ENCODE measurements at places on chromosomes 12 and 14.

- H3K4me1 ChIP-seq: no peaks in the 10 kb centered on the region
- H3K36me3 ChIP-seq: no peaks in the 10 kb centered on the region
- no peak for DNase-seq
These were observed 21.1 kb downstream of the AVPR1A start for GRCh38 chr12:63129927-63130326.

DNA sequence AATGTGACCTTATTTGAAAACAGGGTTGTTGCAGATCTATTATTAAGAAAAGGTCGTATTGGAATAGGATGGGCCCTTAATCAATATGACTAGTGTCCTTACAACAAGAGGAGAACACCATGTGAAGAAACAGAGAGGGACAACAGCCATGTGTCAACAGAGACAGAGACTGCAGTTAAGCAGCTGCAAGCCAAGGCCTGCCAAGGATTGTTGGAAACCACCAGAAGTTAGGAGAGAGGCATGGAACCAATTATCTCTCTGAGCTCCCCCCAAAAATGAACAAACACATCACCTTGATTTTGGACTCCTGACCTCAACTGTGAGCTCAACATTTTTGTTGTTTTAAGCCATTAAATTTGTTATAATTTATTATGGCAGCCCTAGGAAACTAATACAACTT lies 214.6 kb upstream of the PRKD1 start:
- no peak overlapping the region for H3K27ac ChIP-seq
- H3K36me3 ChIP-seq: no peaks in the 10 kb centered on the region
- H3K4me1 ChIP-seq: no peaks in the 10 kb centered on the region
- no peak overlapping the region for H3K4me3 ChIP-seq
- DNase-seq: no peak
- H3K27me3 ChIP-seq: no peaks in the 10 kb centered on the region

GRCh38 chr14:71142375-71143038 lies 235.2 kb downstream of the PCNX1 start:
- H3K36me3 ChIP-seq: no peaks in the 10 kb centered on the region
- no peaks in the 10 kb centered on the region for H3K27me3 ChIP-seq
- peak overlapping the region; percentile 94 for H3K27ac ChIP-seq
- peak overlapping the region; percentile 76 for H3K4me3 ChIP-seq

- no peak for DNase-seq
- peaks cover 2% of the 10 kb centered on the region for H3K27me3 ChIP-seq
- no peak overlapping the region for H3K4me3 ChIP-seq
- peaks cover 20% of the 10 kb centered on the region for H3K36me3 ChIP-seq
These were observed 6.0 kb downstream of the TMEM229B start for GRCh38 chr14:67482231-67483164.

DNA sequence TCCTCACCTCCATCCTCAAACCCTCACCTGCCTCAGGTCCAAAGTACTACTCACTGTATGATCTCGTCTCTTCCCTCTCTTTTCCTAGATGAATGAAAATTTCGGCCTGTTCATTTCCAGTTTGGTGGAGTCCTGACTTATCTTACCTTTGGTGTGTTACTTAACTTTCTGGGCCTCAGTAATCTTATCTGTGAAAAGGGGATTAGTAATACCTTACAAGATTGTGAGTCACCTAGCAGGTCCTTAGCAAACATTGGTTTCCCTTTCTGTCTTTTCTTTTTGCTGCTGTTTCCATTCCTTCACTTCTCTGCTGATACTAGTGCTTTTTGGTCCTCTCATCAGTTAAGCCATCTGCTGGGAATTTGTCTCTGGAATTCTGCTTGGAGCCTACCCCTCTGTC lies 52.8 kb downstream of the AKAP6 start:
- H3K27me3 ChIP-seq: no peaks in the 10 kb centered on the region
- DNase-seq: no peak
- H3K36me3 ChIP-seq: no peaks in the 10 kb centered on the region
- no peak overlapping the region for H3K4me3 ChIP-seq
- peaks cover 5% of the 10 kb centered on the region for H3K4me1 ChIP-seq

- H3K4me1 ChIP-seq: no peaks in the 10 kb centered on the region
- H3K27ac ChIP-seq: no peak overlapping the region
- no peaks in the 10 kb centered on the region for H3K27me3 ChIP-seq
- no peak overlapping the region for H3K4me3 ChIP-seq
- DNase-seq: no peak
These were observed 954.4 kb downstream of the TRHDE start for GRCh38 chr12:73226593-73226992.

- no peaks in the 10 kb centered on the region for H3K36me3 ChIP-seq
- H3K4me3 ChIP-seq: no peak overlapping the region
- no peak for DNase-seq
- peaks cover 6% of the 10 kb centered on the region for H3K4me1 ChIP-seq
These were observed 343.7 kb upstream of the FKBP4 start for GRCh38 chr12:2451025-2451424.

DNA sequence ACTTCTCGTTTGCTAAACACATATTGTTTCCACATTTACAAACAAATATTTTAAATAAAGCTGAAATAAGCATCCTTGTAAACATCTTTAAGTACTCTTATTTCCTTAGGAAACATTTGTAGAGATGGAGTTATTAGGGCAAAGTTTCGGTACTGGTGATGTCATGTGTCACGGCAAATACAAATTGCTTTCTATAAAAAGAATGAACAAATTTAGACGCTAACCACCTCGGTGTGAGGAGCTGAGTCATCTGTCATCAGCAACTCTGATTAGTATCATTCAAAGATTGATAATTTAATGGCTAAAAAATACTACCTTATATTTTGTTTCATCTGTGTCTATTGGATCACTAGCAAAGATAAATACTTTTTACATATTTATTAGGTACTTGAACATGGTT lies 982.0 kb downstream of the VRK1 start:
- no peak for DNase-seq
- no peak overlapping the region for H3K27ac ChIP-seq
- H3K4me3 ChIP-seq: no peak overlapping the region
- H3K4me1 ChIP-seq: peaks cover 18% of the 10 kb centered on the region

GRCh38 chr14:95463171-95463901 lies 53.1 kb downstream of the SYNE3 start:
- H3K27ac ChIP-seq: peak overlapping the region; percentile 70
- peaks cover 35% of the 10 kb centered on the region for H3K4me1 ChIP-seq
- peaks cover 60% of the 10 kb centered on the region for H3K36me3 ChIP-seq
- peak overlapping the region; percentile 30 for H3K4me3 ChIP-seq
- no peaks in the 10 kb centered on the region for H3K27me3 ChIP-seq
- DNase-seq: no peak

DNA sequence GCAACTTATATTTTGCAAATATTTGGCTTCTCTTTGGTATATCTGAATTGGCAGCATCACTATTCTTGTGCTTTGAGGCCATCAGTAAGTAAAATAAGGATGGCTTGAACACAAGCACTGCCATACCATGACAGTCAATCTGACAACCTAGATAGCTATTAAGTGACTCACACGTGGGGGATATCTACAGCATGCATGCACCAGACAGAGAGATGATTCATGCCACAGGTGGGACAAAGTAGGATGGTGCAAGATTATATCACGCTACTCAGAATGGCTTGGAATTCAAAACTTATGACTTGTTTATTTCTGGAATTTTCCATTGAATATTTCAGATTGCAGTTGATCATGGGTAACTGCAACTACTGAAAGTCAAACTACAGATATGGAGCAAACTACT lies 675.6 kb upstream of the MDGA2 start:
- no peak for DNase-seq
- H3K4me1 ChIP-seq: no peaks in the 10 kb centered on the region
- no peak overlapping the region for H3K27ac ChIP-seq
- H3K36me3 ChIP-seq: no peaks in the 10 kb centered on the region
- no peak overlapping the region for H3K4me3 ChIP-seq
- H3K27me3 ChIP-seq: no peaks in the 10 kb centered on the region

GRCh38 chr12:40393026-40393425 lies 168.2 kb downstream of the LRRK2 start:
- H3K36me3 ChIP-seq: no peaks in the 10 kb centered on the region
- H3K4me1 ChIP-seq: no peaks in the 10 kb centered on the region
- H3K4me3 ChIP-seq: no peak overlapping the region

- H3K36me3 ChIP-seq: no peaks in the 10 kb centered on the region
- no peak for DNase-seq
- no peaks in the 10 kb centered on the region for H3K4me1 ChIP-seq
- H3K27ac ChIP-seq: no peak overlapping the region
These were observed 1037.3 kb upstream of the FLRT2 start for GRCh38 chr14:84492685-84493084.

DNA sequence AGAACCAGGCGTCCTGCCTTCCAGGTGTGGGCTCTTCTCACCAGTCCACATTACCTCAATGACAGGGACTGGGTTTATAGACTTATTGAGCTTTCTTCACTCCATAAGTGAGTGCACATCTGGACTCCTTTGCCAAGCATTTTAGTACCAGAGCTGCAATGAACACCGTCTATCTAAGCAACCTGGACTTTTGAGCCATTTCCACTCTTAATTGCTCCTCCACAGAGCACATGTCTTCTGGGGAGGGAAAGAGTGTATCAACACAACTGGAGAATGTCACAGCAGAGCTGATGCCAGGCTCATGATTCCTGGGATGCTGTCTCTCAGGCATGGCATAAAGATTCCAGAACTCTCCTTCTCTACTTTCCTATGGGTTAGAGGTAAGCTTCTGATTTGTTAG lies 43.0 kb upstream of the BDKRB2 start:
- H3K4me3 ChIP-seq: no peak overlapping the region
- H3K36me3 ChIP-seq: no peaks in the 10 kb centered on the region
- no peaks in the 10 kb centered on the region for H3K4me1 ChIP-seq

DNA sequence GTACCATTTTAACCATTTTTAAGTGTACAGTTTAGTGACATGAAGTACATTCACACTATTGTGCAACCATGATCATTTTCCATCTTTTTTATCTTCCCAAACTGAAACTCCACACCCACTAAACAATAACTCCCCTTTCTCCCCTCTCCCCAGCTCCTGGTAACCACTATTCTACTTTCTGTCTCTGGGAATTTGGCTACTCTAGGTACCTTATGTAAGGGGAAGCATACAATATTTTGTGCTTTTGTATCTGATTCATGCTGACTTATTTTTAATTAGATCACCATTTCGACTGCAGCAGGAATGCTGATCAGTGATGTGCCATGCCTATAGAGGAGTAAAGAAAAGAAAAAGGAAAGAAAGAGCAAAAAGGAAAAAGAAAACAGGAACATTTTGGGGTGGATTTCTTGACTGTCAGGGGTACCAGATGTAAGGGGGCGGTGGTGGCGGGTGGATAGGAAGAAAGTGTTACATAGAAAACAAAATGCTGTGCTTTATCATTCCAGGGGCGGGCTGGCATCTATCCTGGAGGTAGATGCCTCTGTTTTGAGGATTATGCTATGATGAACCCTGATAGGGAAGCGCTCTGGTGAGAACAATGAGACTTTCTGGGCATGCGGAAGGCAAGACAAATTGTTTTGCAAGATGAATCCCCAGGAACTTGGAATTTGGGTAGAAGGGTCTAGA lies 45.2 kb upstream of the CTDSP2 start:
- H3K36me3 ChIP-seq: no peaks in the 10 kb centered on the region
- no peak overlapping the region for H3K4me3 ChIP-seq
- H3K4me1 ChIP-seq: peaks cover 27% of the 10 kb centered on the region
- H3K27me3 ChIP-seq: peaks cover 7% of the 10 kb centered on the region
